Activated T-cell treated with anti-CD3 and anti-CD28 coated beads, Interleukin-2, amount 50 U/mL, for 48 hours (primary cell): ENCODE measurements at places on chromosomes 4 and X.

DNA sequence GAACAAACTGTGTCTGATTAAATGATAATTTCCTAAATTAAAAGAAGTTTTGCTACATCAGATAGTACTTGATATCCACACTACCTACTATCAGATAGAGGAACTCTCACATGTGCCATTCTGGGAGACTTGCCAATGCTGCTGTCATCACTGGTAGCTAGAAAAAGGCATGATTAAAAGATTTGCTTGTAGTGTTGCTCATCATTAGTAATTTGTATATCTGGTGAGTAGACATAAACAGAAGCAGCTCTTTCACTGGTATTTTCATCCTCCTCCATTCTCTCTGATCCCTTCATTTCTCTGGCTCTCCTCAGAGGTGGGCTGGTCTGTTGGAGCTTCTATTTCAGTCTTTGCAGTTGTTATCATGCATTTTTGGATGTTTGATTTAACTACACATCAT is 56.0 kb downstream of the SPRY1 start:
- DNase-seq: no peak

DNA sequence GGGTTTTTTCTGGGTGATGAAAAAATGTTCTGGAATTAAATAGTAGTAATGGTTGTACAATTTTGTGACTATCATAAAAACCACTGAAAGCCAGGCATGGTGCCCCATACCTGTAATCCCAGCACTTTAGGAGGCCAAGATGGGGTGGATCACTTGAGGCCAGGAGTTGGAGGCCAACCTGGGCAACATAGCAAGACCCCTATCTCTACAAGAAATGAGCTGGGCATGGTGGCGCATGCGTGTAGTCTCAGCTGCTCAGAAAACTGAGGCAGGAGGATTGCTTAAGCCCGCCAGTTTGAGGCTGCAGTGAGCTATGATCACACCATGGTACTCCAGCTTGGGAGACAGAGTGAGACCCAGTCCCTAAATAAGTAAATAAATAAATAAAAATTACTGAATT is 58.3 kb upstream of the TMEM131L start:
- DNase-seq: no peak

GRCh38 chr4:90127706-90128345 is 632 bp downstream of the CCSER1 start:
- peak; percentile 20 for DNase-seq

DNA sequence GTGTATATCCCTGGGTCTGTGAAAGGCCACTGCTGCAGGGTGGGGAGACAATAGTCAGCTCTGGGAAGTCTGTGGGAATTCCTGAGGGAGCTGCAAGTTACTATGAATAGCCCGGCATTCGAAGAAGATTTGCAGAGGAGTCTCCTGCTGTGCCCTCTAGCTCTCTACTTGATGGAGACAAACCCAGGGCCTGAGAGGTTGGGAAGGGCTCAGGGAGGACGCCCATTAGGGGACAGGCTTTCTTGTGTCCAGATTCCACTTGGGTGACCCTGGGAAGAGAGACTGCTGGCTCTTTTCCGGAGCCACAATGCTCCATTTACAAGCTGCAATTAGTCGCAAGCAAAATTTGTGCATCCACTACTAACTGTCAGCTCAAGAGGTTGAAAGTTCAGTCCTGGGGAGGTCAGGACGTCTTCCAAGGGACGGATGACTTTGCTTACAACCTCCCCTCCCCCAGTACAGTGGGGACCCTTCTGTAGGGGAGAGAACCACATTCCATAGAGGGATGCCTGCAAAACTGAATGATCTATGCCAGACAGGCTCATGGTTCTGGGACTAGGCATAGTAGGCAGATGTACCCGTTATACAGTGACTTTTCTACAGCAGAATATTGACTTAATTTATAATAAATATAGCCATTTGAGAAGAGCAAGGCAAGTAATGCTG is 48.2 kb upstream of the PHOX2B start:
- DNase-seq: no peak

DNA sequence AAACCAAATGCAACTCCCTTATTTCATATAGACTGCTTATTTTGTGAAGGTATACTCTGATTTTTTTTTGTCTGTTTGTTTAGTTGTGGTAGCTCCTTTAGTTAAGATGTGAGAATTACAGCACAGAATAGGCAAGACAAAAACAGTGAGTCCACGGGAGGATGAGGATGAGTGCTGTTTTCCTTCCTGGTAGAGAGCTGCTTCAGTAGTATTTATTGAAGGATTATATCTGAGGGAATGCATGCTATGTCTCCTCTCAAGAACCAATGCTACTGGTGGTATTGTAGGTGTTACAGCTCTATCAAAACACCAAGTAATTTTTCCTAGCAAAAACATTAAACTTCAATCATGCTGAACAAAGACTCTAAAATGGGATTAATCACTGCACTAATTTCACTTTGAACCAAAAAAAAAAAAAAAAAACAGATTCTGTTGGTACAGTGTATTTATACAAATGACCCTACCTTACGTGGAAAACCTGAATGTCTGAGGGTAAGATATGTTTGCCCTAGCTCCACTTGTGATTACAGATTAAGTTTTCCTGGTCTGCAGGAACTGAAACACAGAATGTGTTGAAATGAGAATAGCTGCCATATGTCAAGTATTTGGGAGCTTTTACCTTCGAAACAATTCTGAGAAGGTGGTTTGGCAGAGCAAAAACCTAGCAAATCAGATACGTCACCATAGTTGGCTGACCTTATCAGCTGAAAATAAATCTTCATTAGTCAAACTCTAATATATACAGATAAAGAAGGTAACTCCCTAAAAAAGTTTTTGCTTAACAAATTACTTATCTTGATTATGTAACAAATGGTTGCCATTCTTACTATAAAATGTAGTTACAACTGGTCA is 40.3 kb downstream of the PPP3CA start:
- DNase-seq: no peak

DNA sequence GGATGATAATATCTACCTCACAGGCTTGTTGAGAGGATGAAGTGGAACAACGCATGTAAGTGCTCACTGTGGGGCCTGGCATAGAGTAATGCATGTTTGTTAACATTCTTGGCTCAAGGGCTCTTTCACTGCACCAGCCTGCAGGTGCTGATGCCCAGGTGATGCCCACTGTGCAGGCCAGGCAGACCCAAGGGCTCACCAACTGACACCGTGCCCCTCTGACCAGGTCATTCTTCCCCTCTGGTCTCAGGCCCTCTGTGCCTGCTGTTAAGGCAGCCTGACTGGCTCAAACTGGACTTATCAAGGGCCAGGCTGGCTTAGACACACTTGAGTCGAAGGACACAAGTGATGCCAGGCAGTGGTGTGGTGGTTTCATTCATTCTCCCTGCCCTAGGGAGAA is 90.5 kb downstream of the PJA1 start:
- DNase-seq: no peak

DNA sequence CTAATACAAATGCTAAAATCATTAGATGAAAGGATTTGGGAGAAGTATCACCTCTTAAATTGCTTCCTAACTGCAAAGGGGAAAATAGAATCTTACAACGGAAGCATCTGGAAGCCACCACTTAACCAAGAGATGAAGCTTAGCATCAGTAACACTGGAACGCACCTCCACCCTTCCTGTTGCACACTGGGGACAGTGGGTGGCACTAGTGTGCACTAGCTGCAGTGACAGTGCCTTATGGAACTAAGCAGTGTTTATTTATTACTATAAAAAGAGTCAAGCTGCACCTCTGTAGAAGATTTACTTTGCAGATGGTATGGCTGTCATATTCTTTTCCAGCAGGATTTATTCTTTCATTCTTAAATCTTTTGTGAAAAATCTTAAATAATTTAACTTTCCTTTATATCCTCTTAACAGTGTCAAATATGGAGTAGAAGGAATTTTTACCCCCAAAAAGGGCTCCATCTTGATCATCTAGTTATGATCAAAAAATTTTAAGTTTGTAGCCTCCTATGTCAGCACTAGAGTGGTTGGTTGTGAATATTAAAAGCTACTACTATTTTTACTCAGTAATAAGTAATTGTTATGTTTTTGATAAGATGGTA is 76.7 kb downstream of the SCD5 start:
- DNase-seq: no peak

- DNase-seq: no peak
Measured at GRCh38 chrX:43728966-43729365, 72.9 kb downstream of the MAOA start.

- DNase-seq: no peak
Measured at GRCh38 chrX:154780968-154781367, 18.3 kb downstream of the DKC1 start.

DNA sequence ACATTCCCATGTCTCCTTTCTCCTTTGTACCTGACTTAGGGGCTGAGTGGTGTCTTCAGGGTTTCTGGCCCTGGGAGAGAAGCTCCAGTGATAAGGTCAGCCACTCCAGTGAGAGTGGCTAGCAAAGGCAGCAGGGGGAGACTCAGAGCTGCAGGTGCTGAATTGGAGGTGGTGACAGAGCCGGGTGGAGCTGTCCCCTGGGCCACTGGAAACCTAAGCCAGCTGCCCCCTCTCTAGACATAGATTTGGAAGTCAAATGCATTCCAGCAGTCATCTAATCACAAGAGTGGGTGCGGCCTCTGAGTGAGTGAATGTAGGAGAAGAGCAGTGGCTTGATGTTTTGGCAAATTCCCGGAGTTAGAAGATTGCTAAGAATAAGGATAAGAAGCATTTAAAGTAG is 28.5 kb downstream of the TRIM2 start:
- no peak for DNase-seq

DNA sequence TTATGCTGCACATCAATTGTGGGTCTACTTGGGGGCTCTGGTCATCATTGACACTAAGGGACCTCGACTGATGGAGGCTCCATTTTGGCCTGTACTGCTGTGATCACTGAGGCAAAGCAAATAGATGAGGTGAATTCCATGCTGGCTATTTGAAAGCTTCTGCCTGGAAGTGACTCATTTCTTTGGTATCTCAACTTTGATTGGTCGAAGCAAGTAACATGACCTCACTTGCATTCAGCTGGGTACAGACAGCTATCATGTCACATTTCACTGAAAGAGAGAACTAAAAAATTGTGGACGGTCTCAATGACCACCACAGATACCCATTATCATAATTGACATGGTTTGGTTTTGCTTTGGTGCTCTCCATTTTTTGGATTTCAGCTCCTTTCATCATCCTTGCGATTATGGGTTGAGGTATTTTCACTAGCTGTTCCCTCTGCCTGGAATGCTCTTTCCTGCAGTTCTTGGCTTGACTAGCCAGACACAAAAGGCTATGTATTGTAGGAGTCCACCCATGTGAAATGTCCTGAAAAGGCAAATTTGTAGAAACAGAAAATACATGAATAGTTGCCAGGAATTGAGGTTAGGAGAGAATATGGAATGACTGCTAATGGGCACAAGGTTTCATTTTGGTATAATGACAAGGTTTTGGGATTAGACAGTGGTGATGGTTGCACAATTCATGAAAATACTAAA is 369.2 kb upstream of the LCORL start:
- DNase-seq: no peak

- no peak for DNase-seq
Measured at GRCh38 chr4:163697121-163697520, 202.6 kb downstream of the TMA16 start.

DNA sequence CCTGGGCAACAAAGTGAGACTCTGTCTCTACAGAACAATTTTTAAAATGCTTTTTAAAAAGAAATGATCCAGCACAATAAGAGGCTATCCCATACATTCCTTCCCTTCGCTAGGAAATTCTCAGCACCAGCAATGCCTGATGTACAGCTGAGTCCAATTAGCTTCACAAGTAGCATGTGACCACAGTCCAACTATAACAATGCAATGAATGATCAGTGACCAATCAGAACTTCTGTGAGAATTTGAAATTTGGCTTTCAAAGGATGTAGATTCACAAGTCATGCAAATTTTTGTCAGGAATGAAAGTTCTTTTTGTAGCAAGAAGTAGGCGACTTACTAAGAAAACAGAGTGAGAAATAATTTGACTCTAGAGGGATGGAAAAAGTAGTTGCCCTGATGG is 278.5 kb upstream of the UGT8 start:
- no peak for DNase-seq

- no peak for DNase-seq
Measured at GRCh38 chr4:47217291-47217690, 185.9 kb downstream of the GABRB1 start.

- DNase-seq: no peak
Measured at GRCh38 chr4:172686021-172686420, 482.6 kb upstream of the GALNT7 start.

GRCh38 chrX:150035531-150035930 is 97.2 kb upstream of the EOLA2 start:
- no peak for DNase-seq

GRCh38 chr4:2806390-2807355 is 13.8 kb downstream of the SH3BP2 start:
- no peak for DNase-seq

DNA sequence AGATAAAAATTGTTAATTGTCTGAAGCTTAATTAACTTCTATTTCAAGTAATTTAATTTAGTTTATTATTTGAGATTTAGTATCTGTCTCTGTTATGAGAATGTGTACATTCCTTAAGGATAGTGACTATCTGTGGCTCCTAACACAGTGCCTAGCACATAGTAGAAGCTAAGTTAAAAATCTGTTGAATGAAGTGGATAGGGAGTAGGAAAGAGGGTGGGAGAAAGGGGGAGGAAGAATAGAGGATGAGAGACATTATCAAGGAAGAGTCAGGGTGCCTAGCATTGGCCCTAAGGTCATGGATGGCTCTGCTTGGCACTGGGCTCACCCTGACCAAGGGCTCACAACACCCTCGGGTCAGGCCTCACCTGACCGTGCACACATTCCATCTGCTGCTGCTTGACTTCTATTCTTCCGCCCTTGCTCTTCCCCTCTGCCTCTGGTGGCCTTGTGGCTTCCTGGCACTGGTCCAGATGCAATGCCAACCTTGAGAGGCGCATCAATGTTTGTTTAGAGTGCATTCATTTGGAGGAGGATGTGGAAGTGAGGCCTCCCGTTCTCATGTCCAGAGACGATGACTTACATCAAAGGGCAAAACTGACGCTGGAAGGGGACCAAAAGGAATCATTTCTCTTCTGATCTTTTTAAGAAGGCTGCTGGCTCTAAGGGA is 42.3 kb downstream of the TRIM2 start:
- no peak for DNase-seq

GRCh38 chr4:85787133-85787532 is 312.2 kb downstream of the ARHGAP24 start:
- no peak for DNase-seq

- no peak for DNase-seq
Measured at GRCh38 chrX:34382416-34382815, 250.3 kb upstream of the FAM47A start.

GRCh38 chr4:151618858-151619257 is 141.9 kb downstream of the GATB start:
- no peak for DNase-seq

DNA sequence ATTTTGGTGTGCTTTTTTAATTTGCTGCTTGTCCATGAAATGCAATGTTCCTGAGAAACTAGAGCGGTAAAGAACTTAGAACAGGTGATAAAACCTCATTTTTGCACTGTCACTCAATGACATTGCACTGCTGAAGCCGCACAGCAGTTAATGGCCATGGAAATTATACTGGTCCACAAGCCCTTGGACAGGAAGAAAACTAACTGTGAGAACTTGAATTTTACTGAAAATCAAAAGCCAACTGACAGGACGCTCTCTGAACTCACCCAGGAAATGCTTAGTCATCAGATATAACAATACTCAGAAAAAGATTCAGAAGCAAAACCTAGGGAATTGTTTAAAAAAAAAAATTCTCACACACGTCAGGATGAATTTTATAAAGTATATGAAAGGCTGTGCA is 246.4 kb upstream of the SLC7A11 start:
- no peak for DNase-seq

GRCh38 chr4:139893801-139894200 is 228.2 kb downstream of the MGST2 start:
- DNase-seq: no peak

GRCh38 chr4:78432896-78433295 is 118.7 kb upstream of the ANXA3 start:
- DNase-seq: no peak

GRCh38 chr4:186627226-186627865 is 72.0 kb upstream of the MTNR1A start:
- DNase-seq: no peak
